Activated T-cell treated with anti-CD3 and anti-CD28 coated beads, Interleukin-2, amount 50 U/mL, for 48 hours (primary cell): ENCODE measurements at places on chromosomes 2 and 18.

- DNase-seq, result no peak
Measured at GRCh38 chr2:226124548-226125011, 675.0 kb downstream of the IRS1 start.

DNA sequence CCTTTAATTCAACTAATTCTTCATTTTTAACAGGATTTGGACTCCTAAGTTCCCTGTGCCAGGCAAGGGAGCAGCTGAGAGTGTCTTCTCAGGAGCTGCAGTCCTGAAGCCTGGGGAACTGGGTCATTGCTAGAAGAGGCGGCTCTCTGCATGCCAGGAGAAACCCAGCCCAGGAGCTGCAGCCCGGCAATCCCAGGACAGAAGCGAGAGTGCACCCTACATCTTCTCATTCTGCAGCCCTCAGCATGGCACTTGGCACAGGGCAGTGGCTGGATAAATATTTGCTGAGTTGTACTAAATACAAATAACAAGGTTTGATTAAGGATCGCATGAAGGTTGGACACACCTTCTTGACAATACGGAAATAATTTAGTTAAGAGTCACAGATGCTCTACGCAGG, 244.9 kb upstream of the PXDN start:
- no peak for DNase-seq

- DNase-seq, result no peak
Measured at GRCh38 chr2:124975648-124976047, 950.6 kb downstream of the CNTNAP5 start.

DNA sequence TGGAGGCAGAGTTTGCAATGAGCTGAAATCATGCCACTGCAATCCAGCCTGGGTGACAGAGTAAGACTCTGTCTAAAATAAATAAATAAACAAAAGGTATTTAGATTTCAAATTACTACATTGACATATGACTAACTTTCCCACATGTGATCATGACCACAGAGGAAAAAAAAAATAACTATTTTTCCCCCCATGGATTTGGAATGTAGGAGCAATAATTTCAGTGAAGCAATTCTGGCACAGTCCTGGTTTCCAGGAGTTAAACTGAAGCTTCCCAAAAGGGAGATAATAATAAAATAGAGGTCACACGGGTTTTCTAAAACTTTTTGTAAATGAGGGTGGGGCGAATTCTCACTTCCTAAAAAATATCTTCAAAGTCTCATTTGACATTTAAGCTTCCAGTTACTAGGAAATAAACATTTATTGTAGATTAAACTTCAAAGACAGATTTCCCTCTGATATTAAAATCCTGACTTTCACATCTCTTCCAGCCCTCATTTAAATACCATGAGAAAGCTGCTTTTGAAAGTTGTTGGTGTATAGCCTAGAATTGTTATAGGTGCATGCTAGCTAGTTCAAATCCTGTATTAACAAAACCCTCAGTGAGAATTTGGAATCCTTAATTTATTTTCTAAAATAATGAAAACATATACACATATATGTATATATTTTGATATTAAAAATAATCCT, 20.7 kb downstream of the SLC19A3 start:
- no peak for DNase-seq

GRCh38 chr2:217935235-217935879, 67.4 kb downstream of the TNS1 start:
- DNase-seq, result no peak

DNA sequence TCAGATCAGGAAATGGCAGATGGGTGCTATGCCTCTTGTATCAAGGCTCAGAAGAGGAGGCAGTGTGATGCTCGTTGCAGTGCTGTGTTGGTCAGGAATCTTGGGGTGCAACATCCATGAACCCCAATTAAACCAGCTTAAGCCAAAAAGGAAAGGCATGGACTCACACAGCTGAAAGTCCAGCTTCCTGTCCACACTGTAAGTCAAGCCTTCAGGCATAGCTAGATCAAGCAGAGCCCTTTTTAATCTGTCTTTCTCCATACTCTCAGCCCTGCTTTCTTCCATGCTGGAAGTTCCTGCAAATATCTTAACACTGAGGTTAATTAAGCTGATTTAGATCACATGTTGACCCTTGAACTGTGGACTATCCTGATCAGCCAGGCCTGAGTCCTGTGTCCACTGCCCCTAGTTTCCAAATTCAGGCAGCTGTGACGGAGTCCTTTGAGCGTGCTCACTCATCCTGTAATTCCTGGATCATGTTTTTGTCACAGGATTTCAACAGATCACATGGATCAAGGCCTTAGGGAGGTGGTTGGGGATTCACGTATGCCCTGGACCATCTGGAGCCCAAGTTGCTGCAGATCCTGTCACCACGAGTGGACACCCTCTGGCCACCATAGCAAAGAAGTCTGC, 4.5 kb upstream of the C2orf74 start:
- no peak for DNase-seq

GRCh38 chr2:85564144-85564563, 2.9 kb upstream of the GGCX start:
- no peak for DNase-seq

GRCh38 chr2:65813631-65814173, 381.3 kb upstream of the SPRED2 start:
- no peak for DNase-seq

- no peak for DNase-seq
Measured at GRCh38 chr2:56656826-56657225, 473.0 kb downstream of the CCDC85A start.

- no peak for DNase-seq
Measured at GRCh38 chr18:9627642-9628041, 13.3 kb upstream of the PPP4R1 start.

- no peak for DNase-seq
Measured at GRCh38 chr2:191265311-191266170, 20.3 kb downstream of the MYO1B start.

- no peak for DNase-seq
Measured at GRCh38 chr2:151771599-151772358, 37.5 kb upstream of the NEB start.

DNA sequence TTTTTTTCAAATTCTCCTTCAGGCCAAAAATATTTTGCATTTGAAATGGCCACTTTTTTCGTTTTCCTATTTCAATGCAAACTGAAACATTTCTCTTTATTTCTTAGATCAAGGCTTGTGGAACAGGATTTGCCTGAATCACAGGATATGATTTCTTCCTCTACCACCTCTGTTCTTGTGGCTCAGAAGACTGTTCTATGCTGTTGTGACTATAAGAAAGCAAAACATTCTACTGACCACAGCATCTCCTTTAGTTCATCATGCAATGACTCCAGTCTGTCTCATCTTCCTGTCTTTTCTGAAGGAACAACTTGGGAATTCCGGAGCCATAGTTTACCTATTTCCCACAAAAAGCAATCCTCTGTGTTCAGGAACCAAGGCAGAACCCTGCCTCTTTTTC, 16.2 kb upstream of the ZNF512 start:
- DNase-seq, result no peak

DNA sequence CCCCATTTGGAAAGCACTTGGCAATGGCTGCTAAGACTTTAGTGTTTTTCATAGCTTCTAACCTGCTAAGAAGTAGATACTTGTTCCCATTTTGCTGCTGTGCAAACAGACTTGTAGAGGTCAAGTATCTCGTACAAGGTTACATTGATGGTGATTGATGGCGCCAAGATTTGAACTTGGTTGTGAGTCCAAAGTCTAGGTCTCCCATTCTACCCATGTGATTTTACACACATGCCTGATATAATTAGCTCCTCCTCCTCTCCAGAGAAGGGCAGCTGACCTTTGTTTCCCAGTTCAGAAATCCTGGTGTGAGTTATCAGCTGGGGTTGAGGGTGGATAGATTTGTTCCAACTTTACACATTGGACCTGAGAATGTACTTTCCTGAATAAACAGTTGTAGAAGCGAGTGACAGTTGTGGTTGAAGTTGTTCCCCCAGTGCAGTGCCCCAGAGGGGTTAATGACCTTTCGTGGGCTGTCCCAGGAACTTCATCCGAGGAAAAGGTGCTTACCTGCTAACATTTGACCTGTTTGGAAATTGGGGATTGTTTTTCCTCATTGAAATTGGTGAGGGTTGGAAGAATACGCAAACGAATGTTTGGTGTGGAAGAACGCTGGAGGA, 10.4 kb downstream of the TCF7L1 start:
- no peak for DNase-seq

DNA sequence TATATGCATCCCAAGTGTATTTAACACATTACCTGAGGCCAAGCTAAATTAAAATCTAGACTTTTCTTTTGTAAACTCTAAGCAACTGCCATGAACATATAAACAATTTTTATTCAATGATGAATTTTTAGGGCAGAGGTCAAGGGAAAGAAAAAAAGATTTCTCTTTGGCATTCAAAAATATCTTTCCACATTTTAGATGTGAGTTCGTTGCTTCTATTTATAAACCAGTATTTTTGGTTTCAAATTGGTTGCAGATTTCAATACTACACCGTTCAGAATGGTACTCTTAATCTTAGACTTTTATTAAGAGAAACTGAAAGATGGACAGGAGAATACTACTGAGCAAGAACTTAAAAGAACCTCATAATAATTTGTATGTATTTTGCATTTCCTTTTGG, 293.6 kb upstream of the CCDC68 start:
- no peak for DNase-seq

DNA sequence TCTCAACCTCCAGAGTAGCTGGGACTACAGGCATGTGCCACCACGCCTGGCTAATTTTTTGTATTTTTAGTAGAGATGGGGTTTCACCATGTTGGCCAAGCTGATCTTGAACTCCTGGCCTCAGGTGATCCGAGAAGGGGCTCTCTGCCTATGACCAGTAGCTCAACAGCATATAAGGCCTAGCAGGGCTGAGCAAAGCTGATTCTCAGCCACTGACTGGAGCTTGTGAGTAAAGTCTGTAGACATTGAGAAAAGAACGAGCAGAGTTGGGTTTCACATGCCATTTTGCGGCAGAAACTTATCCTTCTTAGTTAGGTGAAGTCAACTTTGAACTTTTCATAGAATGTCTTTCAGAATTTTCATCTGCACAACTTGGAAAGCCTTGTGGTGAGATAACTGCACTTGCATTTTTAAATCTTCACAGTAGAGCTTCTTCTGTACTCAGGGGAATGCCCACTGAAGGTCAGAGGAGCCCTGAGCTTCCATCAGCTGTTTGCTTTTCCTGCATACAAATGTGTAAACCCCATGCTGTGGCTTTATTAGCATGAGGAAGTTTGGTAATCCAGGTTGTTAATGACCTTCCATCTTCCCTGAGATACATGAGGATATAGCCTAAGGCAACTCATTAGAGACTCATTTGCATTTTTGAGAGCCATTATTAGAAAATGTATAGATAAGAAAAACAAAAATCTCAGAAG, 602.4 kb downstream of the METTL4 start:
- DNase-seq, result no peak

DNA sequence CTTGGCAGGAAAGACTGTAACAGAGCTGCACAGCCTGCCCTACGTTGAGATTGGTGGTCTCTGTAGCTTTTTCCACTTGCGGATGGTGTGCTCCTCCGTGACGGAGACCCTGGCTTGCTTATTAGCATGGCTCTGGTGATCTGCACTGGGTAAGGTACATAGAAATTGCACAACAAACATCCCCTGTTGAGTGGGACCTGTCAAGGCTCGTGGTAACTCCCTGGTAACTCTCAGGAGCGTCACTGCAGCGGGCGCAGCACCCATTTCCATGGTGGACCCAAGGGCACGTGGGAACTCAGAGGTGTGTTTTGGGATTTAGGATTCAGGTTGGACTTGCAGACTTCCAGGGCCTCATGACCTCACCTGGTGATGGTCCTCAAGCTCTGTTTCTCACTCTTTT, 1.1 kb downstream of the TRAF3IP1 start:
- no peak for DNase-seq

GRCh38 chr2:29050591-29050990, 23.7 kb downstream of the PCARE start:
- DNase-seq, result no peak
